ENCODE measurements at places on chromosomes 1 and 21.

DNA sequence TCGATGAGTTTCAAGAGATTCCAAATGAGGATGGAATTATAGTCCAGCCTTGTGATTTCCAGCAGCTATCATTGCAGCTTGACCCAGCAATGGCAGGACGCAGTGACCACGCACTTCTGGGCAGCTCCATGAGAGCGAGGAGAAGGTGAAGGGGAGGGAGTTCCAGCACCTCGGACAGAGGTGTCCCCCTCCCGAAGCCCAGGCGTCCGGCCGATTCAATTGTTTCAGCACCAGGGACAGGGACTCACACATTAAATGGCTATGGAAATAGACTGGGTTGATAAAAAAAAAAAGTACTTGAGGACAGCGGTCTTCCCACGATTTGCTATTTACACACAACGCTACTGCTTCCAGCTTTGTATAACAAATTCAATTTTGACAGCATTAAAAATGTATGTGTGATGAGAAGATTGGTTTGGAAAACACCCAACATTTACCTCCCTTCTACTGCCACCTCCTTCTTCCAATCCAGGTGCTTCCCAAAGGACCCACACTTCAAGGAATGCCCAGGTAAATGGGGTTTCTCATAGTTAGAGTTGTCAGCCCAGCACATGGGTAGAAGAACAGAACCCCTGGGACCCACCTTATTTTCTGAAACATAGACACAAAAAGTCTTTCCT, 71.8 kb downstream of the DISP3 start:
- peak; percentile 55 for DNase-seq

- no peak for DNase-seq
These were observed 2.0 kb downstream of the COL24A1 start for GRCh38 chr1:86154571-86155050.

GRCh38 chr1:186799689-186800054, 29.1 kb upstream of the PLA2G4A start:
- DNase-seq, result no peak

DNA sequence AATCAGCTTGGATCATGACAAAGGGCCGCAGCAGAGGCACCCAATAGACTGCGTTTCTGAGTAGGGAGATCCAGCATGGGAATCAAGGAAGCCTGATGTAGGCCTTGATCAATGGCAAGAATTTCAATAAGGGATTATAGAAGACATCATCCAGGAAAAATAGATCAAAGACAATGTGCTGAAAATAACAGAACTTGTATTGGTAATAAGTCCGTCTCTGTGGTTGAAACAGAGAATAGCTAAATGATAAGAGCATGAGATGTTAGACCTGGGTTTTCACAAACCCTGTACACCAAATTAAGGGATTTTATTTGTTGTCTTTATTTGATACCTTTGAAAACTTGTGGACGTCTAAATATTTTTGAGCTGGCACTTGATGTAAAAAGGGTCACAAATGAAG, 228.0 kb upstream of the SGIP1 start:
- DNase-seq, result no peak

GRCh38 chr1:22053861-22054770, 1.6 kb downstream of the CDC42 start:
- DNase-seq, result no peak

DNA sequence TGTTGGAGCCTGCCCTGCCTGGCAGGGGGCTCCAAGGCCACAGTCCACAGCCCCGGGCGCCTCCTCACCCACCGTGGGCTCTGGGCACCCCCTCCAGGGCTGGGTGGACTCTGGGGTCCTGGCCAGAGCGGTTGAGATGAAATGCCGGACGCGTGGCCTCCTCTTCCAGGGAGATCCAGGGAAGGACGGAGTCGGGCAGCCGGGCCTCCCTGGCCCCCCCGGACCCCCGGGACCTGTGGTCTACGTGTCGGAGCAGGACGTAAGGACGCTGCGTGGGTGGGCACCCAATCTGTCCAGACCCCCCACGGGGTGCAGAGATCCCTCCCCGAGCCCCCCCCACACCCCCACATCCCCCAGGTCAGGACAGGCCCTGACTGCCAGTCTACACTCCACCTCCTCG, 51.2 kb downstream of the SLC19A1 start:
- no peak for DNase-seq

- no peak for DNase-seq
These were observed 687 bp upstream of the SEMA6C start for GRCh38 chr1:151147132-151147503.

- DNase-seq, result no peak
These were observed 29.6 kb downstream of the DNAH14 start for GRCh38 chr1:224959115-224959514.

GRCh38 chr1:34066166-34066565, 98.9 kb downstream of the CSMD2 start:
- DNase-seq, result no peak

GRCh38 chr1:20589331-20590278, 708 bp downstream of the CDA start:
- peak; percentile 12 for DNase-seq

- DNase-seq, result no peak
These were observed 34.7 kb downstream of the PRRX1 start for GRCh38 chr1:170698301-170699275.

DNA sequence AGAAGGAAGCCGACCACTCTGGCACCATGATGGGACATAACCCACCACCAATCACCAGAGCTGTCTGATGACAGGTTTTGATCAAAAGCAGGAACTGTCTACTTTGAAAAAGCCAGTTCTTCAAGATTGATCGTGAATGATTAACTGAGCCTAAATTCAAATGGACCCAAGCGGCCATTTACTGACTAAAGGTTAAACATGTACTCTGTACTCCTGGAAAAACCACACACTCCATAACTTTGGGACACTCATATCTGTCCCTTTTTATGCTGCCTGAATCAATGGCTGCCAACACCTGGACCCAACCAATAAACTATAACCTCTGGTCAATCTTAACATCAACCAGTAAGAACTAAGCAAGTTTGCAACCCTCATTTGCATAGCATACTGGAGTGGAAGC, 206.6 kb downstream of the URB2 start:
- peak; percentile 4 for DNase-seq

DNA sequence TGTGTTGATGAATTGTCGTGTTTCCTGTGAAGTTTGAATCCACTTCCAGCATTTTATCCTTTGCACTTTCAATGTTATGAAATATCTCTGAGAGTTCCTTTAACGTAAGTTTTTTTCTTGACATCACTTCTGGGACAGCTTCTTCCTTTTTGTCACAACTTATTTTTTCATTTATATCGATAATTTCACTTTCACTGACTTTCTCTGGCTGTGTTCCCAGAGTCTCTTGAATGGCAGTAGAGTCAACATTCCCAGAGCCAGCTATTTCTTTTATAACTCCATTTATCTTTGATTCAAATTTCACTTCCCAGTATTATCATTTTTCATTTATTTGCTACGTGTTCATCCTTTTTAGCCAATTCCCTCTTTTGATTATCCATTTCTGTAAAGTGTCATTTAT, 256.5 kb downstream of the PAPPA2 start:
- no peak for DNase-seq

DNA sequence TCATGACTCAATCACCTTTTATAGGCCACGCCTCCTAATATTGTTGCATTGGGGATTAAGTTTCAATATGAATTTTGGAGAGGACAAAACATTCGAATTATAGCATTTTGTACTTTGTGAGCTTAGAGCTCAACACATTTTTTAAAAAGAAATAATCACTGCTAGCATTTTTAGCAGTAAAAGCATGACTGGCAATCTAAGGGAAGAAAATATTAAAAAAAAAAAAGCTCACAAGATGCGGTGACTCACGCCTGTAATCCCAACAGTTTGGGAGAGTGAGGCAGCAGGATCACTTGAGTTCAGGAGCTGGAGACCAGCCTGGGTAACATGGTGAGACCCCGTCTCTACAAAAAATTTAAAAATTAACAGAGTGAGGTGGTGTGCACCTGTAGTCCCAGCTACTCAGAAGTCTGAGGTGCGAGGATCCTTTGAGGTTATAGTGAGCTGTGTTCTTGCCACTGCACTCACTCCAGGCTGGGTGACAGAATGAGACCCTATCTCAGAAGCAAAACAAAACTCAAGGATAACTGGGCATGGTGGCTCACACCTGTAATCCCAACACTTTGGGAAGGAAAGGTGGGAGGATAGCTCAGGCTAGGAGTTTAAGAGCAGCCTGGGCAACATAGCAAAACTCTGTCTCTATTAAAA, 28.8 kb upstream of the DIPK1A start:
- no peak for DNase-seq

GRCh38 chr1:41849211-41849759, 69.4 kb downstream of the HIVEP3 start:
- no peak for DNase-seq

GRCh38 chr21:45387506-45387905, 17.5 kb upstream of the COL18A1 start:
- DNase-seq, result no peak

DNA sequence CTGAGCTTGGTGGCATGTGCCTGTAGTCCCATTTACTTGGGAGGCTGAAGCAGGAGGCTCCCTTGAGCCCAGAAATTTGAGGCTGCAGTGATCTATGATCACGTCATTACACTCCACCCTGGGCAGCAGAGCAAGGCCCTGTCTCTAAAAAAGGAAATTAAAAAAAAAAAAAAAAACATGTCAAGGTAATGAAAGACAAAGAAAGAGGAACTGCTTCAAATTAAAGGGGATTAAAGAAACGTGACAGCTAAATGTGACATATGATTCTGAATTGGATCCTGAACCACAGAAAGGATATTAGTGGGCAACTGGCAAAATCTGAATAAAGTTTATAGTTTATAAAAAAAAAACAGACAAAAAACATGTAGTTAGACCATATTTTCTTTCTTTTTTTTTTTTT, 3.8 kb upstream of the C2CD4D start:
- DNase-seq, result no peak

GRCh38 chr1:222926566-222926965, 111.7 kb downstream of the DISP1 start:
- DNase-seq, result no peak

DNA sequence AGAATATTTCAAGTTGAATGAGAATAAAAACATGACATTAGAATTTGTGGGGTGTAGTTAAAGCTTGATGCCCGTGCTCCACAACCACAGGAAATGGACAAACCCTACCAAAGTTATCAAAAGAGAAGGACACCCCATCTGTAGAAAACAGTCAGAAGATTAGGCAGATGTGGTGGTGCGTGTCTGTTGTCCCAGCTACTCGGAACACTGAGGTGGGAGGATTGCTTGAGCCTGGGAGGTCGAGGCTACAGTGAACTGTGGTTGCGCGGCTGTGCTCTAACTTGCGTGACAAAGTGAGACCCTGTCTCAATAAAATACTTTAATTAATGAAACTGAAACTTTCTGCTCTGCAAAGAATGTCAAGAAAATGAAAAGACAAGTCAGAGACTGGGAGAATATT, 1.5 kb upstream of the SPATC1L start:
- no peak for DNase-seq

DNA sequence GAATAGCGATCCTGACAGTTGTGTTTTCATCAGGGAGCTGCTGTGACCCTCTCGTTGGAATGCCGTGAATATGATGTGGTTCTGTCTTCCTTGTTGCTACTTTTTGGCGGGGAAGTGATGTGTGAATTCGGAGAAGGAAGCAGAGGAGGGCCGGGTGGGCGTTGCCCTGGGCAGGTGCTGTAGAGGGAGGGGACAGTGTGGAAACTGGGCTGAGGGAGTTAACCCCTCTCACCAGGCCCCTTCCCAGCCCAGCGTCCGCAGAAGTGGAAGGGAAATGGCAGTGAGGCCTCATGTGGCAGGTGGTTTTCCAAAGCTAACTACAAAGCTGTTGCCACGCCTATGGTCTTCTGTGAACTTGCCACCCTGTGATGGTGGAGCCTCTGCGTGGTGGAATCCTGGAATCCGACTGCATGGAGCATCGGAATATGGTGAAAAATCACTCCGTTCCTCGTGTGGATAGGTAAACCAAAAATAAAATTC, 227.9 kb downstream of the DYRK1A start:
- DNase-seq, result no peak

GRCh38 chr1:6212193-6212959, 6.5 kb downstream of the RNF207 start:
- no peak for DNase-seq

DNA sequence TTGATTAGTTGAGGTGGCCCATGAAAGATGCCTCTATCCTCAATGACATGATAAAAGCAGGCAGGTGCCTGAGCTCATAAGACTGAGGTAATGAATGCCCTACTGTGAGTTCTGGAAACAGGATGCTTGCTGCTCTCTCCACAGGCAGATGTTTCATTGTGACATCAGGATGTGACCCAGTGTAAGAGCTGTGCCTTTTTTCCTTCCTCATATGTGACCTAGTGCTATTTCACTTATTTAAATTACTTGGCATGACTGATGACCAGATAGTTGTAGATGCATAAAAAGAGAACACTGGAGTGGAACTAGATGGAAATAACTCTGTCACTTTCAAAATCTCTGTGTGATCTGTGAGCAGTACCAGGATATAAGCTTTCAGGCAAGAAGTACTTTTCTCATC, 31.9 kb downstream of the KIF14 start:
- DNase-seq, result peak; percentile 2

Measured in large intestine (tissue), 12 donors.